HCT116 (cell line): ENCODE measurements at places on chromosomes 1 and 21. TPM values are rescaled to one million over a fixed set of nuclear protein-coding genes. Genes with fewer than 3 reads are reported as not detected.

GRCh38 chr1:226912587-226913176 is 27.4 kb upstream of the COQ8A start:
- H3K4me3 ChIP-seq = no peak overlapping the region
- H3K4me1 ChIP-seq = no peaks in the 10 kb centered on the region
- no peak for DNase-seq
- no peak overlapping the region for H3K27ac ChIP-seq

GRCh38 chr1:178682429-178682828 is 42.6 kb upstream of the RALGPS2 start:
- H3K27me3 ChIP-seq = no peaks in the 10 kb centered on the region
- H3K36me3 ChIP-seq = no peaks in the 10 kb centered on the region
- no peak overlapping the region for H3K4me3 ChIP-seq
- peaks cover 49% of the 10 kb centered on the region for H3K4me1 ChIP-seq
- DNase-seq = no peak

DNA sequence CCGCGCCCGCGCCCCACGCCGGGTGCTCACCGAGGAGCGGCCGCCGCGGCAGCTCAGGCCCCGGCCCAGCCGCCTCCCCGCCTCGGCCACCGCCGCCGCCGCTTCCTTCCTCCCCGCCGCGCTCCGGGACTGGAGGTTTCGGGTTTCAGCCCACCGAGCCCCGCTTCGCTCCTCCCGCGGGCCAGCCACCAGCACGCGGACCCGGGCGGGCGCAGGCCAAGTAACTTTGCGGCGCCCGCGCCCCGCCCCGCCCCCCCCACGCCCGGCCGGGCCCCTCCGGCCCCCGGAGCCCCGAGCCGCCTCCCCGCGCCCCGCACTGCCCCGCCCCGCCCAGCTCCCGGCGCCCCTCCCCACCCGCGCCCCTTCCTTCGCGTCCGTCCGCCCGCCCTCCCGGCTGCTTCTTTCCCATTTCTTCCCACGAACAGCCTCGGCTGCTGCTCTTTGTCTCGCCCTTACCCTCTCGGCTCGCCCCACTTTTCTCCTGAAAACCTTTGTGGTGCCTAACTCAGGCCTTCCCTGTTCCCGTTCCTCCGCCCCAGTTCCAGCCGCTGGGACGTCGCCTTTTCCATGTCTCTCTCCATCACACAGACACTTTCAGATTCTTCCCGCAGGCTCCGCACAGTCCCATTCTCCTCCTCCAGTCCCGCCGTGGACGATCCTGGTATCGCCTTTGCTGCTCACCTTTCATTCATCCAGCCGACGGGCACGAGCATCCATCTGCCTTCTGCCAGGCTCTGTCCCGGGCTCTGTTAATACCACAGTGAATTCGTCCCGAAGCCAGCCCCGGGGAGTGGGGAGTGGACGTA is at the start of gene GPR161:
Gene GPR161, minus strand, starts transcription at position 222 of the 806 bp plus-strand sequence. CDS start 32,080 bp downstream, outside the sequence.
- H3K4me1 ChIP-seq = peaks cover 11% of the 10 kb centered on the region
- peak within 1 kb of the TSS; percentile 61 for H3K4me3 ChIP-seq
- H3K27me3 ChIP-seq = no peaks in the 10 kb centered on the region
- no peaks in the 10 kb centered on the region for H3K36me3 ChIP-seq
- peak within 1 kb of the TSS; percentile 63; the same call in 1 of the 2 replicates for H3K27ac ChIP-seq
- no peak for DNase-seq

GRCh38 chr1:182351790-182352364 is 39.7 kb downstream of the GLUL start:
- H3K4me3 ChIP-seq = no peak overlapping the region
- H3K27me3 ChIP-seq = no peaks in the 10 kb centered on the region
- no peaks in the 10 kb centered on the region for H3K4me1 ChIP-seq
- DNase-seq = no peak

GRCh38 chr1:66282343-66282852 is 251.6 kb upstream of the SGIP1 start:
- no peak overlapping the region for H3K4me3 ChIP-seq
- peak; percentile 68 for DNase-seq
- H3K27me3 ChIP-seq = no peaks in the 10 kb centered on the region
- H3K4me1 ChIP-seq = peaks cover 78% of the 10 kb centered on the region
- H3K27ac ChIP-seq = peak overlapping the region; percentile 12; the same call in 1 of the 2 replicates
- H3K36me3 ChIP-seq = no peaks in the 10 kb centered on the region

DNA sequence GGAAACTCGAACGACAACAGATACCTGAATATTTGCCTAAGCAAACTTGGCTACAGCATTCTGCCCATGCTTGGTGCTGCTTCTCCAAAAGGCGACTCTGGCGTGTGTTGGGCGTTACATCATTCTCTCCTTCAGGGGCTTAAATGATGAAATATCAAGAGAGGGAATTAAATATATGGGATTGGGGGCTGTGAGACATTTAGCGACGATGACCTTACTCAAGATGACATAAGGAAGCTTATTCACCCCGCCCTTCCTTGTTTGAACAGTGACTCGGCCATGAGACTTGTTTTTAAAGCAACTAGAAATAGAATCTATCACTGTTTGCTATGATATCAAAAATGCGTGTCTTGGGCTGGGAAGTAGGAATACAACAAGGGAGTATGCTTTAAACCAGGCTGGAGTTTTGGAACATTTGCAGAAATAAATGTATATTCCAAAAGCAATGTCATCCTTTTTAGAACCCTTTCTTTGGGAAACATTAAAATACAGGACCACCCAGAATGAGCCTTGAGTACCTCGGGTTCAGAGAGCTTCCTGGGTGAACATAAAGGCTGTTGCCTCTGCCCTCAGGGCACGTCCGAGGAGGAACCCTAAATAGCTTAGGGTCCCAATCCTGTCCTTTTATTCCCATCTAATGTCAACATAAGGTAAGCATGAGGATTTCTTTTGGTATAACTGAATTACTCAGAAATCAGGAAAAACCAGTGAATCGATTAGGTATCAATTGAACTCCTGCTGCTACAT is 123.3 kb upstream of the SLC45A1 start:
- H3K27ac ChIP-seq = peak overlapping the region; percentile 91
- H3K27me3 ChIP-seq = no peaks in the 10 kb centered on the region
- H3K36me3 ChIP-seq = no peaks in the 10 kb centered on the region
- H3K4me3 ChIP-seq = peak overlapping the region; percentile 14; the same call in 1 of the 2 replicates

- H3K4me1 ChIP-seq = no peaks in the 10 kb centered on the region
- no peak overlapping the region for H3K4me3 ChIP-seq
- peaks cover 50% of the 10 kb centered on the region; the same call in 1 of the 2 replicates for H3K36me3 ChIP-seq
- no peak for DNase-seq
Observed at GRCh38 chr1:201999625-202000238, 10.7 kb upstream of the ELF3 start.

SLC16A4 gene
- total RNA-seq = 0.20 TPM

SPATA21 gene
- total RNA-seq = not detected

ILF2 gene
- total RNA-seq = 335 TPM

CLIC4 gene
- total RNA-seq = 77.2 TPM

RNF186 gene
- not detected for total RNA-seq
